ENCODE measurements at places on chromosomes 3 and 15. TPM values are rescaled to one million over a fixed set of nuclear protein-coding genes. Genes with fewer than 3 reads are reported as not detected.

LDHAL6B gene
- total RNA-seq = not detected

B3GNT5 gene
- total RNA-seq = 2.6 TPM

GABRA5 gene
- 1.6 TPM for total RNA-seq

RGMA gene
- total RNA-seq = 10.2 TPM

AMIGO3 gene
- total RNA-seq = not detected

IL12A gene
- total RNA-seq = 0.24 TPM

ARGFX gene
- total RNA-seq = not detected

PRR20G gene
- total RNA-seq = not detected

PLIN1 gene
- total RNA-seq = 140 TPM

CPNE4 gene
- 7.6 TPM for total RNA-seq

TMEM158 gene
- total RNA-seq = 0.56 TPM

FBXL22 gene
- total RNA-seq = 24.2 TPM

SLC12A1 gene
- total RNA-seq = not detected

GRCh38 chr15:71610728-71611552 lies 199.4 kb upstream of the NR2E3 start:
- DNase-seq = no peak

DNA sequence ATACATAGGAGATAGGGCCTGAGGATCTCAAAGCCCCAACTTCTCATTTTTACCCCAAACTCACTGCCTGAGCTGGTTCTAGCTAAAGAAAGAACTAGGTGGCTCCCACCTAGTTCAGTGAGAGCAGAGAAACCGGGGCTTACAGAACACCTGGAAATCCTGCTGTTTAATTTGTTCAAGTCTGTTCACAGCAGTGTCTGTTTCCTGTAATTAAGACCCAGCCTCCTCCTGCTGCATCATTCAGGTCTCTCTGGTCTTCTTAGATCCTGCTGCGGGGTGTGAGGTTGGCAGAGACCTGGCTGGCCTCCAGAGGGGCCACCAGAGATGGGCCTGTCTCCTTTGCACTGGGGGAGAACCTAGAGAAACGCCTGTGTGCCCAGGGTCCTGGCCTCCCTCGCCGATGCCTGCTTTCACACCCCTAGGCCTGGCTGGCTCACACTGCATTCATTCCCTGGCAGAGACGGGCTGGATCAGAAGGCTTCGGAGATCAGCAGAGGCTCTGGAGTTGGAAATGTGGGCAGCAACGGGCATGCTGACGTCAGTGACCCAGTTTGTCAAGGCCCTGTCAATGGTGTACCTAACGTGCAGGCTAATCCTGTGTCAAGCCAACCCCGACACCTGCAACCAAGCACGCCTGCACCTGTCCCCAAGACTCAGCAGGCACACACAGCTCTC lies 4.9 kb upstream of the CHRNA3 start:
- no peak for DNase-seq

DNA sequence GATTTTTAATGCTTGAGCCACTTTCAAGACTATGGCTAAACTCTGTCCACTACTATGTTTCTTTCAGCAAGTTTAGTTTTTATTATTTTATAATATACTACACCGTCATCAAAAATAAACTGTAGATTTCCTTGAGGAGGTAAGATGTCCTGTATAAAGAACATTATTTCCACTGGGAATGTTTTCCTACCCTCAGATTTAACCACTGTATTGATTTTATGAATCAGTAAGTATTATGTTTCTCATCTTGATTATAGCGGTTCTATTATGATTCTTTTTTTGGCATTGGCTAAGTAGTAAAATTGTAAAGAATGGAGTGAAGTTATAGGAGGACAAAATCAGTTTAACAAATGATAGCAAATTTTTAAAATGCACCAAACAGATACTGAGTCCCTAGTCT lies 44.4 kb downstream of the ADAM10 start:
- no peak for DNase-seq

DNA sequence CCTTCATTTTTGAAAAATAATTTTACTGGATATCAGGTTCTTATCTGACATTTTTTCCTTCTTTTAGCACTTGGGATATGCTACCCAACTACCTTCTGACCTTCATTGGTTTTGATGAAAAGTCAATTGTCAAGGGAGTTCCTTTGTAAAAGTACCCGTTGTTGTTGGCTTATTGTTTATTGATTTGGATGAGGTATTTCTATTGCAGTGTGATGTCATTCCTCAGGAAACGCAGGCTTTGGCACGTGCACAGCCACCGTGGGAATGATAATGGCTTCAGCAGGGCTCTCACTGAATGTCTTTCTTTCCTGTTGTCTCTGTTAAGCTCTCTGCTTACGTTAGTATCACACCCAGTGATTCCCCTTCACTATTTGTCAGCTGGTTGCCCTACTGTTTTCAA lies 944.6 kb downstream of the CADM2 start:
- no peak for DNase-seq

DNA sequence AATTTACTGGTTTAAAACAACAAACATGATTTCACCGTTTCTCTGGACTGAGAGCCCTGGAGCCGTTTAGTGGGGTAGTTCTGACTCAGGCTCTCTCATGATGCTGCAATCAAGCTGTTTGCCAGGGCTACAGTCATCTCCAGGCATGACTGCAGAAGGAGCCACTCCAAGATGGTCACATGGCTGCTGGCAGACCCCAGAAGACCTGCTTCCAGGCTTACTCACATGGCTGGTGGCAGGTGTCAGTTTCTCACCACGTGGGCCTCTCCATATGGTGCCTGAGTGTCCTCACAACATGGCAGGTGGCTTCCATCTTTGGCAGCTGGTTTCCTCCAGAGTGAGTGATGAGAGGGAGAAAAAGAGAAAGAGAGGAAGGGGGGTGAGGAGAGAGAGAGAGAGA lies 378.3 kb upstream of the RGMA start:
- peak; percentile 76 for DNase-seq

DNA sequence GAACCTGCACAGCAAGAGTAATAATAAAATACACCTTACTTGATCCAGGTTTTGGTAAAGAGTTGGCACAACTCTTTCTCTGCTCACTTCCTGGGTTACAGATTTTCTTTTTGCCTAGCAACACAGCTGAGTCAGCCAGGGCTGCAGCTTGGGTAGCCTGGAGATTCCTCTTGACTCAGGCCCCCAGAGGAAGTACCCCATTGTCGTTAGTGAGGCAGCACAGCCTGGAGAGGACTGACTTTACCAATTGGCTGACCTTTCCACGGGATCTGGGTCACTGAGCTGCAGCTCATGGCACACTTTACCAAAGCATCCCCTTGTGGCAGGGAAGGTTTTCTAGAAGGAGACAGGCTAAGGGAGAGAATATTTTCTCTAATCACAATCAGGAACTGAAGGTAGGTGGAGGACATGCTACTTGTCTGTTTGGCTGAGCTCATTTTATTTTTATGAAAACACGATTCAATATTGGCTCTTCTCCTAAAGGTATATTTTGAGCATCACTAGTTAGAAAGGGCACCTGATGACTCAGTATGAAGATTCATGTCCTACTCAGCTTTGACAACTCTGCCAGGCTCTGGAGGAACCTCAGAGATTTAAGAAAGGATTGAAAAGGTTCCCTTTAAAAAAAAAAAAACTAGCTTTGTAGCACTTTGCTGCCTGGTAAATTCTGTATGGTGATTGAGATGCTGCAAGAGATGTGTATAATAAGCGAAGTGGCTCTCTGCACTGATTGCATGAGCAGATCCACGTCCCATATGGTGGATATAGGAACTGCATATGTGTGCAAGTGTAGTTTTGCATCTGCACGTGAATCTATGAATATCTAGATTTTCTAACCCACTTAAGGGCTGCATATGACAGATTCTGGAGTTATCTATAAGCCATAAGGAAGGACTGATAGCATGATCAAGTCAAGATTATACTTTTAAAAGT lies 124.8 kb downstream of the CHDH start:
- DNase-seq = no peak

GRCh38 chr3:117549716-117550115 lies 840.1 kb downstream of the TUSC7 start:
- DNase-seq = no peak

DNA sequence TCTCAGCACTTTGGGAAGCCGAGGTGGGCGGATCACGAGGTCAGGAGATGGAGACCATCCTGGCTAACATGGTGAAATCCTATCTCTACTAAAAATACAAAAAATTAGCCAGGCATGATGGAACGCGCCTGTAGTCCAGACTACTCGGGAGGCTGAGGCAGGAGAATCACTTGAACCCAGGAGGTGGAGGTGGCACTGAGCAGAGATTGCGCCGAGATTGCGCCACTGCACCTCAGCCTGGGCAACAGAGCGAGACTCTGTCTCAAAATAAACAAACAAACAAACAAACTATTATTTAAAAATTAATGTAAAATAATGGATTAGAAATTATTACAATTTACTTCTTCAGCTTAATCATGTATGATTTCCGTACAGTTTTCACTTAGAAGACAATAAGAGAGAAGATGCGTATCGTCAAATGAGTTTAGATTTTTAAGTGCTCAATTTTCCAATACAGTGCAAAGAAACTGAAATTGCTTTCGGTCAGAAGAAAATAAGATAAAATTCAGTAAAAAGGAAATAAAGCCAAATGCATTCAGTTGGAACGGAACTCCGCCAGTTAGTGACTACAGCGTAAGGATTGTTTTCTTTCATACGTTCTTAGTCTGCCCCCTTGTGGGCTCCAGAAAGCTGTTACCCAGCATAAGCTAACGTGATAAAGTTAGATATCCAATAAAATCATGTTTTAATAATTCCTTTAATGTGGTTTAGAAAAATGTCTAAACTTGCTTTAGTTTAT lies 24.8 kb downstream of the AADAC start:
- DNase-seq = peak; percentile 59

GRCh38 chr3:63331520-63331919 lies 53.4 kb downstream of the SYNPR start:
- no peak for DNase-seq

GRCh38 chr3:114034787-114035545 lies 21.4 kb downstream of the CCDC191 start:
- no peak for DNase-seq

- DNase-seq = no peak
Observed at GRCh38 chr3:156716105-156716862, 41.9 kb downstream of the TIPARP start.

- no peak for DNase-seq
Observed at GRCh38 chr3:36823806-36824205, 59.5 kb upstream of the DCLK3 start.

- no peak for DNase-seq
Observed at GRCh38 chr15:60009980-60010732, 6.0 kb downstream of the FOXB1 start.

DNA sequence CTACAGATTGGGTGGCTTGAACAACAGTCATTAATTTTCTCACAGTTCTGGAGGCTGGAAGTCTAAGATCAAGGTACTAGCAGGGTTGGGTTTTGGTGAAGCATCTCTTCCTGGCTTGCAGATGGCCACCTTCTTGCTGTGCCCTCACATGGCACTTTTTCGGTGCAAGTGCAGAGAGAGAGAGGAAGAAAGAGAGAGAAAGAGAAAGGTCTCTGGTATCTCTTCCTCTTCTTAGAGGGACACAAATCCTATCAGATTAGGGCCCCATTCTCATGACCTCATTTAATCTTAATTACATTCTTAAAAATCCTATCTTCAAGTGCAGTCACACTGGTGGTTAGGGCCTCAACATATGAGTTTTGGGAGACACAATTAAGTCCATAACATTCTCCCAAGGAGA lies 167.1 kb downstream of the NFKBIZ start:
- DNase-seq = no peak

GRCh38 chr3:162601101-162601670 lies 1104.6 kb downstream of the OTOL1 start:
- DNase-seq = no peak

DNA sequence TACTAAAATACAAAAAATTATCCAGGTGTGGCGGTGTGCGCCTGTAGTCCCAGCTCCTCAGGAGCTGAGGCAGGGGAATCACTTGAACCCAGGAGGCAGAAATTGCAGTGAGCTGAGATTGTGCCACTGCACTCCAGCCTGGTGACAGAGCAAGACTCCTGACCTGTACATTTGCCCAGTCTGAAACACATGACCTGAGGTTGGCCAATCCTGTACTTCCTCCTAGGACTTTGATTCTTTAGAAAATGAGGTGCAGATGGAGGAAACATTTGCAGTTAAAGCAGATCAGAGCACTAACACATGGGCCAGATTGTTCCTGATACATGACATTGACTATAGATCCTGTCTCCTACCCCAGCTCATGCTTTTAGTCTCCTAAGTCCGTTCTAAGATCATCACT lies 28.9 kb upstream of the LPP start:
- DNase-seq = no peak

- DNase-seq = no peak
Observed at GRCh38 chr3:29761517-29761916, 480.6 kb downstream of the RBMS3 start.

GRCh38 chr3:24378313-24378712 lies 116.3 kb downstream of the THRB start:
- DNase-seq = no peak

- no peak for DNase-seq
Observed at GRCh38 chr3:102194760-102195159, 240.1 kb upstream of the ZPLD1 start.

GRCh38 chr15:81152799-81153198 lies 18.7 kb downstream of the CFAP161 start:
- DNase-seq = no peak

DNA sequence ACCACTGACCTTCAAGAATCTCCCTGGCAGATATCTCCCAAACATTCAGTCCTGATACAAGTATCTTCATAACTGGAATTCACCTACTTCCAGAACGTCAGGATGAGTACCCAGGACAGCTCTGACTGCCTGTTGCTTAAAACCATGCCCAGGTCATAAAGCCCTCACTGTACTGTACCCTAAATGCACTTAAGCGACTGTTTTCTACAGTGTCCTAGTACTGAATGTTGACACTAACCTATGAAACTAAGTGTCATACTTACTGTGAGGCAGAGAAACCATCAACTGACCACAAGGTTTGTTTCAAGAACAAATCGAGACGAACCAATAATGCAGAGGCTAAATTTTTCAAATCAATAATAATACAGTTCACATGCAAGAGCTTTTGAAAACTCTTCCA lies 178.7 kb upstream of the NSMCE3 start:
- no peak for DNase-seq
